ENCODE measurements at places on chromosomes 11 and 22. TPM values are rescaled to one million over a fixed set of nuclear protein-coding genes. Genes with fewer than 3 reads are reported as not detected.

TNKS1BP1 gene
- 44.0 TPM for polyA plus RNA-seq

TRMT2A gene
- 31.3 TPM for polyA plus RNA-seq

CSNK2A3 gene
- polyA plus RNA-seq, result 0.59 TPM

ANO5 gene
- 0.48 TPM for polyA plus RNA-seq

ALX4 gene
- 0.19 TPM for polyA plus RNA-seq

SAA2 gene
- polyA plus RNA-seq, result not detected

HTR3B gene
- 0.20 TPM for polyA plus RNA-seq

TMPRSS13 gene
- polyA plus RNA-seq, result 0.08 TPM

GRIK4 gene
- 2.4 TPM for polyA plus RNA-seq

JAM3 gene
- polyA plus RNA-seq, result 125 TPM

NXPE4 gene
- polyA plus RNA-seq, result not detected

SCUBE1 gene
- 0.29 TPM for polyA plus RNA-seq

TSGA10IP gene
- not detected for polyA plus RNA-seq

APOA5 gene
- polyA plus RNA-seq, result not detected

MMP8 gene
- polyA plus RNA-seq, result not detected

OR52I1 gene
- polyA plus RNA-seq, result not detected

RAG2 gene
- polyA plus RNA-seq, result not detected

SIPA1 gene
- 33.7 TPM for polyA plus RNA-seq

GGTLC2 gene
- not detected for polyA plus RNA-seq

RPUSD4 gene
- 15.8 TPM for polyA plus RNA-seq

AQP11 gene
- 8.8 TPM for polyA plus RNA-seq

OR8G1 gene
- polyA plus RNA-seq, result not detected

ACAT1 gene
- polyA plus RNA-seq, result 50.2 TPM

SREBF2 gene
- 115 TPM for polyA plus RNA-seq

TEAD1 gene
- polyA plus RNA-seq, result 32.4 TPM

KDELR3 gene
- polyA plus RNA-seq, result 1.1 TPM

SCUBE2 gene
- polyA plus RNA-seq, result 1.1 TPM

TUBA8 gene
- 14.4 TPM for polyA plus RNA-seq

CD6 gene
- 0.63 TPM for polyA plus RNA-seq

TEX12 gene
- not detected for polyA plus RNA-seq

ENTHD1 gene
- polyA plus RNA-seq, result not detected

LIF gene
- 0.22 TPM for polyA plus RNA-seq

ZNF280B gene
- polyA plus RNA-seq, result 1.8 TPM

FXYD2 gene
- polyA plus RNA-seq, result 0.63 TPM

DDTL gene
- polyA plus RNA-seq, result 2.0 TPM

IL17REL gene
- not detected for polyA plus RNA-seq

CECR2 gene
- 6.8 TPM for polyA plus RNA-seq

FJX1 gene
- polyA plus RNA-seq, result 8.1 TPM

ANO3 gene
- 0.81 TPM for polyA plus RNA-seq

INPP5J gene
- 5.6 TPM for polyA plus RNA-seq

BIRC3 gene
- polyA plus RNA-seq, result 0.17 TPM

TALDO1 gene
- polyA plus RNA-seq, result 182 TPM

PLAAT5 gene
- polyA plus RNA-seq, result 1.5 TPM

OR5B21 gene
- not detected for polyA plus RNA-seq

GAL3ST3 gene
- 3.7 TPM for polyA plus RNA-seq

TBRG1 gene
- 13.7 TPM for polyA plus RNA-seq

KRTAP5-10 gene
- polyA plus RNA-seq, result not detected

ISX gene
- 0.63 TPM for polyA plus RNA-seq

MFNG gene
- polyA plus RNA-seq, result 6.8 TPM

RASSF7 gene
- polyA plus RNA-seq, result 11.2 TPM

OR2AG2 gene
- not detected for polyA plus RNA-seq

TMEM135 gene
- polyA plus RNA-seq, result 5.7 TPM

LDHAL6A gene
- polyA plus RNA-seq, result not detected

TTC36 gene
- polyA plus RNA-seq, result 0.46 TPM

All from brain (organoid and tissue), 16 donors.